Ovary (tissue), 10 donors: ENCODE measurements at places on chromosomes 1 and 21.

DNA sequence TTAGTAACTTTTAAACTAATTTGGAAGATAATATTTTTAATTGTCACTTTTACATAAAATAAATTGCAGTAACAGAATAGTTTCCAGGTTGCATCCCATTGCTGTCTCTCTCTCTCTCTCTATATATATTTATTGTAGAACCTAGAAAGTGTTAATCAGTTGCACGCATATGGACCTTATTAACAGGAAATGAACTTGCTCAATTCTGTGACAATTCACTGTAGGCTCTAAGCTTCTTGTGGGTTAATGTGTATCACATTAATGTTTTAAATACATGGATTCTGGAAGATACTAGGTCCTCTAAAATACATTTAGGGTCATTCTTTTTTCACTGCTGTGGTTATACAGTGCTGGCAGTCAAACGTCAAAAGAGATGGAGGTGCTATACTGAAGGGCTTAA is 33.1 kb downstream of the LRRC71 start:
- no peak for DNase-seq

DNA sequence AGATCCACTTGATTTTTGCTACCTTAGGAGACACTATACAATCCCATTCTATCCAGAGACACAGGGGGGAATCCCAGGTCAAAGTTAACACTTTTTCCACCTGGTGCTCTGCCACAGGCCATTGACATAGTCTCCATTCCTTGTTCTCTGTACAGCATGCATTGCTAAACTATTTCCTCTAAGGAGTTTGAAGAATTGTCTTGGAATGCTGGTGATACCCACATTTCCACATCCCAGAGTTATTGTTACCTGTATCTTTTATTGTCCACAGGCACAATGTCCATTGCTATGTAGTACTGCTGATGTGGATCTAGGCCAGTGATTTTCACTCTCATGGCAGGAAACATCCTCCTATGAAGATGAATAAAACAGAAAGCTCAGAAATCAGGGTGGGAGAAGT is 61.9 kb downstream of the TBX15 start:
- no peak for DNase-seq

DNA sequence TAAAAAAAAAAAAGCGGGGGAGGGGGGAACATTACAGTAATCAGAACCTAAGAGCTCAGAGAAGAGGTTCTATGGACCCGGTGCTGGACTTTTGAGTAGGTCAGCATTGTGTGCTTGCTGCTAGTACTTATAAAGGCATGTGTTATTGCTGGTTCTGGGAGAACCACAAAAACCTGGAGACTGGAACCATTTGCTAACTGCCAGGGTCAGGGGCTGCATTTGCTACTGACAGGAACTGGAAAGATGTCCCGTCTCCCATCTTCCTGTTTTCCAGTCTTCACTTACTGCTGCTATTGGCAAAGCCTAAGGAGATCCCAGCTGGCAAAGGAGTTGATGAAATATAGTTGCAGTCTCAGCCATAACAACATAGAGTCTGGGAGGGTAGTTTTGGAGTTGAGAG is 4.3 kb downstream of the RNF2 start:
- no peak for DNase-seq

DNA sequence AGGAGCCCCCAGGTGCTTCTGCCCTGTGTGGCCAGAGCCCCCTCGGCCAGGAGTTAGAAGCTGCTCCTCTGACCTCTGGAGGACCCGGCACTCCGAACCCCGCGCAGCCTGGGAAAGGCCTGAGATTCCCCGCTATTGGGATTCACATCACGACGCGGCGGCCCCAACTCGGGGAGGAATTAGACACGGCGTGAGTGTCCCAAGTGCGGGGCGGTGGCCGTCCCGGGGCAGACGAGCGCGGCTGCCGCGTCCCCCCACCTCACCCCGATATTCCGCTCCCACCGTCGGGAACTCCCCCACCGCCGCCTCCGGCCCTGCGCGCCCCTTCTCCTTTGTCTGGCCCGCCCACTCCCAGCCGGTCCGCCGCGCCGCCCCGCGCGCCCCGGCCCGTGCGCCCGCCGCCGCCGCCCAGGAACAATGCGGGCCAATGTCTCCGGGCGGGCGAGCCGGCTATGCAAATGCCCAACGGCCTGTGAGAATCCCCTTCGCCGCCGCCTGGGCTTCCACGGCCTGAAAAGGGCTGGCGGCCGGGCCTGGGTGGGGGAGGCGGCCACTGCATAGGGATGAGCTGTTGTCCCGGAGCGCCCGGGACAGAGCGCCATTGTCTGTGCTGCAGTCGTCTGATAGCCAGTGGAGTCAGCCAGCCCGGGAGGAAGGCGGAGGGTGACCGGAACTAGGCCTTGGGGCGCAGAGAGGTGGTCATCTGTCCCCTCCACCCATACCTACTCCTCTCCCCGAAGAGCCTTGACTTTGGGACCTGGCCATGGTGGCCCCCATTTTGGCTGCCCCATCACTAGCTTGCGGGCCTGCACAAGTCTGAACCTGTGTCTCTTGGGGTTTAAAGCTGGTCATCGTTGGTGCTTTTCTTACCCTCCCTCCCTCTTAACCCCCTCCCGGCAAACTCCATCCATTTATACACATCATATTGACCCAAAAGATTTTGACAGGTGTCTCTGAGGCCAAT is 19.4 kb downstream of the RHBG start:
- DNase-seq, result no peak

DNA sequence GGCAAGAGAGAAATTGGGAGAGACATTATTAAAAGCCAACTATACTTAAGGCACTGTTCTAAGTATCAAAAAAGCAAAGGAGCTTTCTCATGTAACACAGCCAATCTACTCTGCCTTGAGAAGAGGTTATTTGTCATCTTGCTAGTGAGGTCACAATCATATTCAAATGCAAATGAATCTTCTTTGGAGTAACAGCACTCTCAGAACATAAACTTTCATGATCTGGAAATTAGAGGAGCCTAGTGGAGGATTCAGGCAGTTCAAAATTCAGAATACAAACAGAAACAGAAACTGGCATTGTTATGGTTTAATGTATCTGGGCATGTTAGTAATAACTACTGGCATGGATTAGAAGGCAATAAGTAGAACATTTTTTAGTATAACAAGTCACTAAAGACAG is 57.4 kb downstream of the ARID4B start:
- no peak for DNase-seq

DNA sequence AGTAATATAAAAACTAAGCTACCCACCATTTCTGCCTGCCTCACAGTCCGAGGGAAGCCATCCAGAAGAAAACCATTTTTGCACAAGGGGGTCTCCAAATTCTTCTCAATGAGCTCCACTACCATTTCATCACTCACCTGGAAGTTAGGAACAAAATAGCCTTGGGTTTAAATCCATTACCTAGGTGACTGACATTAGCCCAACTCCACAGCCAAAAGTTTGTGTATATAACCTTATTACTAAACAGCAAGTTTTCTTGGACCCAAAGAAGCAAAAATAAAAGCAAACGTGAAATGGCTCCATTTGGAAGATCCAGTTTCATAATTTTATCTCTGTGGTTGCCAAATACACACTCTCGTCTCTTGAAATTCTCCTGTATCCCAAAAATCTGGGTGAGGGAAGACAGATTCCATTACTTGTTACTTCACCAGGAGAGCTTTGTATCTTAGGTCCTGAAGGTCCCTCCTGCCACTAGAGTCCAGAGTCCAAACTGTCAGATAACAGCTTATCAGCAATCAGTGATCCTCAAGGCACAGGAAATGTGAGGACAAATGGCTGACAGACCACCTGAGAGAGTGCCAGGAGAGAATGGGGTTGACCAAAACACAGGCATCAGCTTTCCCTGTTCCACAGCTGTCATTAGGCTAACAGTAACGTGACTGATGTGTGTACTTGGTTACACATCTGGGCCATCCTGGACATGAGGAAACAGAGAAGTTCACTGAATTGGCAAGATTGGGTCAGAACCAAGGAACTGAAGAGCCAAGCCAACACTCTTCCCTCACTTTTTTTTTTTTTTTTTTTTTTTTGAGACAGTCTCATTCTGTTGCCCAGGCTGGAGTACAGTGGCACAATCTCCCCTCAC is 14.9 kb downstream of the AK2 start:
- DNase-seq, result no peak

DNA sequence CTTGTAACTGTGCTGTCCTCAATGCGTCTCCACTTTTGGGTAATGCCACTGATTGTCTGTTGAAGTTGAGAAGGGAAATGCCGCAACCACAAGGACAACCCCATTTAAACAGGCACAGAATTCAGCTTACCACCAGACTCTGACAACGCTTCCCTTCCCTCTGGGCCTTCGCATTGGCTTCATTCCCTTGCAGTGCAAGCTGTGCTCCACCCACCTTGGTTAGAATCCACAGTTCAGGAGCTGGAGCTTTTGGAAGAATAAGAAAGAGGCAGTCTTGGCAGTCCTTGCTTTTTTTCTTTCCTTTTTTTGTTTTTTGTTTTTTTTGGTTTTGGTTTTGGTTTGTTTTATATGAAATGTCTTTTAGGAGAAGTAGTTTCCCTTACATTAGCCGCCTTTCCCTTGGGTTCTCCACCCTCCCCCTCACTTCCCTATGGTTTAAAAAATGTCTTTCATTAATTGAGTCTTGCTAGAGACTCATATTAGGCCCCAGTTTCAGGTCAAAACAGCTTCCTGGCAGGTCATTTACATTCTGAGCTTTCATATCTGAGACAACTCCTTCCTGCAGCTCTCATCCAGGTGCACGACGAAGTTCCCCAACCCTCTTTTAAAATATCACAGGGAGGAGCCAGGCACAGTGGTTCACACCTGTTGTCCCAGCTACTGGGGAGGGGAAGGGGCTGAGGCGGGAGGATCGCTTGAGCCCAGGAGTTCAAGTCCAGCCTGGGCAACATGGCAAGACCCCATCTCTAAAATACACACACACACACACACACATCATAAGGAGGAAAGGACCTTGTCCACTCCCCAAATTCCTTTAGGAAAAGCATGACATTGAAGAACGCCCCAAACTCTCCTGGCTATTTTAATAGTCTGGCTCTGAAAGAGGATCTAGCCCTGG is 20.7 kb upstream of the LAX1 start:
- peak; percentile 66 for DNase-seq

- DNase-seq, result no peak
Observed at GRCh38 chr1:25900219-25900618, 6.0 kb downstream of the STMN1 start.

DNA sequence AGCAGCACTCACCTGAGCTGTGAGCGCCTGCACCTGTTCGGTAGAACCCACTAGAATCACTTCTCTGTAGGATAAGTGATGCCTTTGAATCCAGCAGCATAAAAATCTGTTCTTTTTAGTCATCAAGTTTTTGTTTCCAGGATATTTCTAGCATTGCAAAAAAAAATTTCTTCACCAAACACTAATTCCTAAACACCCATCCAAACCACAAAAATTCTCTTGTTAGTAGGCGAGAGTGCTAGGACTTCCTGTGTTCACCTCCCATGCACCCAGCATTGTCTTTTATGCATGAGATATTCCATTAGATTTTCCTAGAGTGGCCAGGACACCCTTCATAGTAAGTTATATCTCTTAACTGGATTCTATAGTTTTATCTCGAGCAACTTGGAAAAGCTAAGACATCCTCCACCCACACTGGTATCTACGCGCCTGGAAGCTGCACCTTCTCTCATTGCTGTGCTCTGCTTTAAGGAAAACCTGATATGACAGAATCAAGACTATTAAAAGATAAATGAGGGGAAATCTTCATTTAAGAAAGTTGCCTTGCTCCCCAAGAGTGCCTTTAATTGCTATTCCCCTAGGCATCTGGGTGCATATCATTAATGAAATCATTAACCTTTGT is 12.3 kb downstream of the SERTAD4 start:
- DNase-seq, result no peak

DNA sequence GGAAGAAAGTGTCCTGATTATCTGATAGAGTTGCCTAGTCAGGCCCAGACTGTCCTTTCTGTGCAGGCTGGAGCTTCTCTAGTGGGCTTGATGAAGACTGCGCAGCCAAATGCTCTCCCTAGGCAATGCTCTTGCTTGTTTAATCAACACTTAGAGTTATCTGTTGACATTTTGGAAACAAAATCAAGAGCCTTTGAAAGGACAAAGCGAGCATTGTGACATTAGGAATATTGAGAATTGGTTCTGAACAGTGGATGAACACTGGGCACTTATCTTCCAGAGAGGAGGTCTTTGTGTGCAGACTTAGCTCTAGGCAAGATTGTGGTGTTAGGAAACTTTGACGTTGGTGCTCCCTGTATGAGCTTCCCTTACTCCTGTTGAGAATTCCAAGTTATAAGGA is 94.5 kb downstream of the DNTTIP2 start:
- DNase-seq, result no peak

- DNase-seq, result no peak
Observed at GRCh38 chr1:228935855-228936727, 200.8 kb downstream of the RHOU start.

- no peak for DNase-seq
Observed at GRCh38 chr1:24980836-24981630, 51.0 kb upstream of the RUNX3 start.
